Effector CD4-positive, alpha-beta T cell (primary cell): ENCODE measurements at places on chromosomes 3 and 15.

DNA sequence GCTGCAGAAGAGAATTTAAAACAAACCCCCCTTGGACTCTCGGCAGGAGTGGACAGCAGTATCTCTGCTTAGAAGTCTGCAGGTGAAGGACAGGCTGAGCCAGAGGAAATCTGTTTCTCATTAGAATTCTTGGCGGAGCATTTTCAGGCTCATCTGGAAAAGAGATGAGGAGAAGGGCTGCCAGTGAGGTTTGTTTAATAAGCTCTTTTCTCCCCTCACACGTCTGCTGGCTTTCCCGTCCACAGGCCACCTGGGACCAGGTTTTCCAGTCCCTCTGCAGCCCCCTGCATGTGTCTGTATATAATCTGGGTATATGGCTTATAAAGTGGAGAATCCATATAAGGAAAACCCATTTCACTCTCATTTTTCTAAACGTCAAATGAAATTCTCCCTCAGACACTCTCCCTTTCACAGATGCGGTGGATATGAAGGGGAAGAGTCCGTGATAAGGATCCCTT, 155.4 kb upstream of the TPM1 start:
- DNase-seq, result no peak

DNA sequence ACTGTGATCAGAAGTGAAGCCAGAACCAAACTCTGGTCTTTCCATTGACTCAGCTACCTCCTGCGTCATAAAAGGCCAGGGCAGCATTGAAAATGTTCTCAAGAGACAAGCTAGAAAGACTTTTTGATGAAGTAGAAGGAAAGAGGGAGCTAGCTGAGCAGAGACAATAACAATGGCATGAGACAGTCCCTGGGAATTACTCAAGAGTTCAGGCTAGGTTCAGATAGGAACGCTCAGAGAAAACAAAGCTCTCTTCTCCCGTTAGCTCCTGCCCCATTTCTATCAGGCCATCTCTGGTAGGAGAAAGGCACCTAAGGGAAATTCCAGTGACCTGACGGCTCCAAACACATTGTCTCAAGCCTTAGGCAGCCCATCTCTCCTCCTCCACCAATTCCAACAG, 7.0 kb upstream of the OXTR start:
- no peak for DNase-seq

GRCh38 chr3:113084777-113085176, 94.0 kb downstream of the GTPBP8 start:
- DNase-seq, result no peak

DNA sequence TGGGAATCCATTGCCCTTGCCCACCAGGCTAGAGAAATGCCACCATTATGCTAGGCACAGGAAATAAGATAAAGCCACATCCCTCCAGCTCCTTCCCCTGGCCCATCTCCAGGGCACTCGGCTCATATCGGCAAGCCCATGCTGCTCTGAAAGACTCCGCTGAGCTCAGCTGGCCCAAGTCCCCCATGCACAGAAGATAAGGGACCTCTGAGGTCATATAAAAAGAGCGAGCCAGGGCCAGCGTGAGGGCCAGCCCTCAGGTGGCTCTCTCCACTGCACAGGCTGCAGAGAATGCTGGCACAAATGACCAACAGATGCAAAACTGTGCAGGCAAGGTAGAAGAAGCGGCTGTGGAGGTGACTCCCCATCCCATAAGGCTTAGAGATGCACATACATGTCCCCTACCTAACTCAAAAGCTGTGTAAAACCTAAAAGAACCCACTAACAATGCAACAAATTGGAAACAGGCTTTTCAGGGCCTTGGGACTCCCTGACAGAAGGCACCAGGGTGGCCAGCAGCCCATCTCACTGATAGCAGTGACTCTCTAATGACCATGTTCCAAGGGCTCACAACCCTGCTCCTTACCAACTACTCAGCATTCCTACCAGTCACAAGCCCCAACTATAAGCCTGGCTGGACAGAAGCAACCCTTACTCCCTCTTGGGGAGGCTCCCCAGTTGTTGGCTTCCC, 3.0 kb downstream of the RAB6B start:
- no peak for DNase-seq

- DNase-seq, result no peak
These were observed 28.4 kb downstream of the TTC14 start for GRCh38 chr3:180630371-180630770.

GRCh38 chr3:58551636-58552180, 14.7 kb upstream of the ACOX2 start:
- DNase-seq, result no peak

DNA sequence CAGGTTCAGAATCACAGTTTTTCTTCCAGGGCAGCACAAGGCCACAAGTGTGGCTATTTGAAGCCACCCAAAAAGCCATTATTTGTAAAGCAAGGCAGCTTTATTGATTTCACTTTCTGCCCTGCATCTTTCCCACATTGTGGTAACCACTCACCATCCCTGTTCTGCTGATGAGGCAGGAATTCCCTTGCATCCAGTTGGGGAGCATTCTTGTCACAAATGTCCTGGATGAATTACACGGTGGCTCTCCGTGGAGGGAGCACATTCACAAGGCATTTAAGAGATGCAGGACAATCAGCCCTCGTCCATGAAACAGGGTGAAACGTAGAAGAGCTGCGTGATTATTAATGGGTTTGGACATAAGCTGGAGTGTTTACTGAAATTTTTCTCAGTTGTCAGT, 111.2 kb downstream of the APBA2 start:
- DNase-seq, result no peak

GRCh38 chr3:6644070-6644929, 216.6 kb upstream of the GRM7 start:
- no peak for DNase-seq

DNA sequence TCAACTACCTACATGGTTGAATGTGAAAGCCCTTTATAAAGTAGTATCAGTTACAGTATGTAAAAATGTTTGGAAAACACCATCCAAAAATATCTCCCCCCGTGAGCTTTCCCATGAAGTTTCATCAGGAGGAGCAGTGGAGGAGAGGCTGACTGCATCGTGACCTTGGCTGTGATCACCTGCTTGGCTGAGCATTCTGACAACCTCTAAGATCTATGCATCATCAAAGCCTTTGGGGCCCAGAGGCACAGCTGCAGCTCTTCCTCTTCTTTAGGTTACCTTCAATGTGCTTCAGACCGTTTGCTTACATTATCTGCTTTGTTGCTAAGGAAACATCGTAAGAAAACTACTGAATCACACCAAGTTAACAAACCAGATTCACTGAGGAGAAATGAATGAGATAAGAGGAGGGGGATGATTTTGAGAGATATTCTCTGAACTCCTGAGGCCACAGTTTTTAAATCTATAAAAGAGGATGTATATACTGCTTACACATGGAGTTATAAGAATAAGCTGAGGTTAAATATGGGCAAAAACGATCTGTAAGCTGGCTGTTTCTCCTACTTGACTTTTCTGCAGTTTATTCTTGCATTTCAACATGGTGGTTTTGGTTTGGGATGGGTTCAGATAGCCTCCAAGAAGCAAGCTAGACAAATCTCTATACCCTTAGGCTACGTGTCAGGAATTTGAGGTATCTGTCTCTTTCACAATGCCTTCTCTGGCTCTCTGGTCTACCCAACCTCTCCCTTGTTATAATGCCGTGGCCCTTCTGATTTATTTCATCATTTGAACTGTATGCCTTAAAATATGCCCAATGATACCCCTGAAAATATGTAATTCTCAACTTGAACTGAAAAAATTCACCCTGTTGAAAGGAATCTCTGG, 4.0 kb downstream of the GCSAM start:
- peak; percentile 46 for DNase-seq

DNA sequence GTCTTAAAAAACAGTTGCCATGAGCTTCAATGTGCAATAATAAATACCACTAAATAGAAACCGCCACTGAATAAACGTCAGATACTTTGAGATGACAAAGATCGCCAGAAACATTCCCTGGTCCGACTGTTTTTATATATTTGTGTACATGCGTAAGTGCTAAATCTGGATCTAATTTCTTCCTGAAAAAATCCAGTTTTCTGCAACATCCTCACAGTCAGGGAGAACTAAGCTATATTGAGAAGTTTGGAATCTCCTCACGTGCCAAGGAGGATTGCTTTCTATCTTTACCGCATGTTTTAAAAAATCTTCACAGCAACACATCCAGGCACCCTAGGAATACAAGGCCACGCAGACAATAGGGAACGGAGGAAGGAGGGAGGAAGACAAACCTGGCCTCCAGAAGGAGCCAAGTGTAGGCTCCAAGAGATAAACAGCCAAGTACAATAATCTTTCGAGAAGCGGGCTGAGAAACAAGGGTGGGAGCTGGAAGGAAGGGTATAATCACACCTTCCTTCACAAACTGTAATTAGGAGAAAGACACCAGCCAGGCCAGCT, 5.7 kb downstream of the VGLL4 start:
- no peak for DNase-seq

DNA sequence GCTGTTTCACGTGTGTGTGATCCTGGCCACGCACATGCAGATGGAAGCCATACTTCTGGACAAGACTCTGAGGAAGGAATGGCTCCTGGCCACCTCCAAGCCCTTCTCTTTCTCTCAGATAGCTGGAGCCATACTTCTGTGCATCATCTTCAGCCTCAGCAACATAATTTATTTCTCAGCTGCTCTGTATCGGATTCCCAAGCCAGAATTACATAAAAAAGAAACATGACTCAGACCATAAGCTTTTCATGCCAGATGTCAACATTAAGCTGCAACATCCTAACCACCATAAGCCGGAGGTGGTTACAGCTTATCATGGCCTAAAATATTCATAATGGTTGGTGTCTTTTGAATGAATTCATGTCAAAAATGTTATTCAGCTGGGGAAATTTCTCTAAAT, 10.6 kb upstream of the KIF23 start:
- DNase-seq, result no peak

- DNase-seq, result no peak
These were observed 56.0 kb downstream of the TPRA1 start for GRCh38 chr3:127534564-127534963.

DNA sequence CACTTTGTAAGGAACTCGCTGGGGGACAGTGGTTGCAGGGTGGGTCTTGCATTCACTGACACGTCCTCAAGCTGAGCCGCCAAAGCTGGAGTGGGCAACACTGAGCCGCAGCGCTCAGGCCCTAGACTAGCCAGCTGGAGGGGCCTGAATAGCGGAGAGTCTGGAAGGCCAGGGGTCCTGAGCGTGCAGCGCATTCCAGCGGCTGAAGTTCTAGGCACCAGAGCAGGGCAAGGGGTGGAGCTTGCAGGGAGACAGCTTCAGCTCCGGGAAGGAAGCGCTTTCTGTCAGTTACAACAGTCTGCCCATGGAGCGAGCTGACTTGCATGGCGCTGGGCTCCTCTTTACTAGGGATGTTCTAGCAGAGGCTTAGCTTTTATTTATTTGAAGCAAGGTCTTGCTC, 2.7 kb downstream of the MAP6D1 start:
- DNase-seq, result no peak

- no peak for DNase-seq
These were observed 15.3 kb downstream of the HESX1 start for GRCh38 chr3:57184526-57184925.

- no peak for DNase-seq
These were observed 36.0 kb downstream of the TSPAN3 start for GRCh38 chr15:77034695-77035489.

- no peak for DNase-seq
These were observed 9.7 kb upstream of the RAB6B start for GRCh38 chr3:133905376-133905775.

GRCh38 chr3:171005648-171006047, 20.9 kb downstream of the SLC2A2 start:
- no peak for DNase-seq

DNA sequence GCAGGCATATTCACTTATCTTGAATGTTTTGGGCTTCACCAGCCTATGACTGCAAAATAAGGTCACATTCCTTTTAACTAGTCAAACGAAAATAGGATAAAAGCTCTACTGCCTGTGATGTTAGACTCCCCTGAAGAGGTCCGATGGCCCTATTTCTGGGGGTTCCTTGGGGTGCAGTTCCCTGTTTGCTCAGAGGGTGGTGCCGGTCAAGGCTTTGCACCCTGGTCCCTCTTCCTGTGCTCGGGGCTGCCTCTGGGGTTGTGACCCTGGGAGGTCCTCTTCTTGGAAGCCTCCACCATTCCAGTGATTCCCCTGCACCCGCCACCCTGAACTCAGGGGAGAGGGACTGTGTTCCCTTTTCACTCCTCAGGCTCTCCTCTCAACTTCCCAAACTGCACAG, 86.7 kb upstream of the ANKRD34C start:
- no peak for DNase-seq

DNA sequence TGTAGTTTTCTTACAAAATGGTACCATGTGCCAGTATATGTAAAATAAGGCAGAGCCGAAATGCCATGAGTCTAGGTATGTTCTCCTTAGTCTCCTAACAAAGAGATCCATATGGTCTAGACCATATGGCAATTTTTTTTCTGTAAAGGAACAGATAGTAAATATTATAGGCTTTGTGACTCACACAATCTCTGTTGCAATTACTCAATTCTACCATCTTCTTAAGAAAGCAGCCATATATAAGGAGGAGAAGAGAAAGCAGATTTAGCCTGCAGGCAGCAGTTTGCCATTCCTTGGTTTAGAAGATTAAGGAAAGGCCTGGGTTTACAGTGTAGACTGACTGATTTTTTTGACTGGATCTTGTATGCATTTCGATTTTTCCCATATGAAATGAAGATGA, 16.3 kb upstream of the BBX start:
- DNase-seq, result no peak

DNA sequence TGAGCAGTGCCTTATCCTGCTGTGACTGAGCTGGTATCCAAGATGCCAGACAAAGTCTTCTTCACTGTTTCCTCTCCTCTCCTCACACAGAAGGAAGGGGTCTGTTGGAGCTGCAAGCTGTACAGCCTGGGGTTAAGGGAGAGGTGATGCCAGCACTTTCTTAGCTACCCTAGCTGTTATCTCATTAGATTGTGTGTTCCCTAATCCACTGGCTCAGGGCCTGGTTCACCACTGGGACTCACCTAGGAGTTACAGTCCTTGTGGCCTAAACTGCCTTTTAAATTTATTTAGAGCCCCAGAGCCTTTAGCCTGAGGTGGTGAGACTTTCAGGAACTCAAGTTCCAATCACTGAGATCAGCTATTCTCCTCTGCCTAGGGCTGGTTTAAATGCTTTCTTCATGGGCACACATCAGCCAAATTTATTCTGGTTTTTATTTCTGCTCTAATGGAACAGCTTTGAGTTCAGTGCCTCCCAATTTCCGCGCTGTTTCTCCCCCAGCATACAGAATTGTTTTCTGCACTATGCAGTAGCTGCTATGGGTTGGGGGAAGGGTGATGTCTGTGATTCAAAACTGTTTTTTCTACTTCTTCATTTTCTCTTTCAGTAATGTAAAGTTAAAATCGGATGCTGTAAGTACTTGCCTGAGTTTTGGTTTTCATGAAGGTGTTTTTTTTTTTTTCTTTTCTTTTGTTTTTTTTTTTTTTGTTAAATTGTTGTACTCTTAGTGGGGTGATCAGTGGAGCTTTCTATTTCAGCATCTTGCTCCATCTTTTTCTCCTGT, 198.8 kb downstream of the DOCK3 start:
- DNase-seq, result no peak
